ENCODE measurements at places on chromosomes 3 and 15.

DNA sequence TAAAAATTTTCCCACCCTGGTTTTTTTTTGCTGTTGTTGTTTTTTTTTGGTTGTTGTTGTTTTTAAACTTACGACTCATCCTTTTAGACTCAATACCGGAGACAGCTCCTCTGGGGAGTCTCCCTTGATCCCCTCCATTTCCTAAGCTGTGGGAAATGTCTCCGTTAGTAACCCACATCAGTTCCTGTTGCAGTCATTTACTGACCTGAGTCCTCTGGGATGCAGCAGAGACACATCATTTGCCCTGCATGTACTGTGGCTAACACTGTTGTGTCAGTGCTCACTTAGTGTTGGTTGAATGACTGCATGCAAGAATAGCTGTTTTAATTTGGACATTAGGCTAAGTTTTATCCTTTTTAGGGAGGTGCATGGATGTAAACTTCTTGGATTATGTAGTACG is 83.8 kb downstream of the MBNL1 start:
- DNase-seq = no peak

DNA sequence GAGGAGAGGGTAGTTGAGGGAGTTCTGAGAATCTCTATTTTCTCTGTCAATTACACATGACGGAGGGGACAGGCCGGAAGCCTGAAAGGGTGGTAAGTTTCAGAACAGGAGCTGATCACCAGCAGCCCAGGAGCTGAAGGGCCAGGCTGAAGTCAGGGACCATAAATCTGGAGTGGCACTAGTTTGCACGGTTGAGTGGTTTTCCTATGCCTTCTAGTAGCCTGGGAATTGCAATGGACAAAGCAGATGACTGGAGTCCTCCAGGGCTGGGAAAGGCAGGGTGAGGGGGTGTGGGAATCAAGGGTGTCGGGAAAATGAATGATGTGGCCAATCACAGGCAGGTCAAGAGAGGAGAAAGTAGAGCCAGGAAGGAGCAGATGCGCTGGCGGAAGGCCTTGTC is 72.5 kb downstream of the MAGEF1 start:
- no peak for DNase-seq

DNA sequence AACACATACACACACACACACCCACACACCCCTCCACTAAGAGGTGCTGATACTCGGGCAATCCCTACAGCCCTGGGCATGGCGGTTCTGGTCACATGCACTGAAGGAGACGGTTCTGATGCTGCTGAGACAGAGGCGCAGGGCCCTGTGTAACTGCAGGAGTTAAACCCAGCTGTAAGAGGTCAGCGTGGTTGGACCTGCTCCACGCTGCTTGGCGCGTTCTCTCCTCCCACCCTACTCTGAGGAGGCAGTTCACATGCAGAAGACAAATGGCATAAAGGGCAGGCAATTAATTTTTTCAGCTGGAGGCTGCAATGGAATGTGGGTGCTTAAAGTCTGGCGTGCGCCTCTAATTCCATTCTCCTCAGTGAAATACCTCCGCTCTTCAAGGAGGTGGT is 35.2 kb downstream of the GRK7 start:
- DNase-seq = no peak

DNA sequence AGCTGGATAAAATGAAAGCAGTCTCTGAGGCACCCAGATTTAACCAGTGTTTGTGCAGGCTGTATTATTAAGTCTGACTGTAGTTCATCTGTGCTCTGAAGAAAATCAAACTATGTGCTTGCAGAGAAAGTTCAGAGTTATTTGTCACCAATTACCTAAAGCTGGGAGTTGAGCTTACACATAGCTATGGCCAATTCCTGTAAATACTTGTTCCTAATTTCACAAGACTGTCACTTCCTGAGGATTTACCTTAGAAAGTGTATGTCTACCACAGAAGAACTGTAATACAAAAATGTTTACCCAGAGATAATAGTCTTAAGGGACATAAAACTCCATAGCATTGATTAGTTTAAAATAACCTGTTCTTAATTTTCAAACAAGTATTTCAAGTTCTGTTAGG is 628.4 kb upstream of the TGFBR2 start:
- no peak for DNase-seq

DNA sequence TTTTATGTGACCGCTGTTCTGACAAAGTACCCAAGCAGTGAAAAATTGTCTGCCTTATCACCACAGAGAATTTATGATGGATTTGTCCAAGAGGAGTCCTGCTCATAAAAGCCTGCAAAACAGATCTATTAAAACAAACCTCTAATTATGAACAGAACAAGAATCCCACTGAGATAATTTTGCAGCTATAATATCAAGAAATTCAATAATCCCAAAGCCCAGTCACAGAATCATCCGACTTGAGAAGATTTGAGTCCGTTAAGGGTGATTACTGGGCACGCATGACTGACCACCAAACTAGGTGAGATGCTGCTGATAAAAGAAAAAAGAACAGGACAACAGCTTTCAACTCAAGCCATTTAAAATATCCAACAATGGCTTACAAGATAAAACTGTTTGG is 231.0 kb upstream of the WNT5A start:
- DNase-seq = no peak

GRCh38 chr15:36468746-36469145 is 110.7 kb upstream of the CDIN1 start:
- no peak for DNase-seq

- DNase-seq = no peak
Observed at GRCh38 chr15:65245096-65245856, 34.0 kb upstream of the CILP start.
